ENCODE measurements at places on chromosomes 16 and 17.

DNA sequence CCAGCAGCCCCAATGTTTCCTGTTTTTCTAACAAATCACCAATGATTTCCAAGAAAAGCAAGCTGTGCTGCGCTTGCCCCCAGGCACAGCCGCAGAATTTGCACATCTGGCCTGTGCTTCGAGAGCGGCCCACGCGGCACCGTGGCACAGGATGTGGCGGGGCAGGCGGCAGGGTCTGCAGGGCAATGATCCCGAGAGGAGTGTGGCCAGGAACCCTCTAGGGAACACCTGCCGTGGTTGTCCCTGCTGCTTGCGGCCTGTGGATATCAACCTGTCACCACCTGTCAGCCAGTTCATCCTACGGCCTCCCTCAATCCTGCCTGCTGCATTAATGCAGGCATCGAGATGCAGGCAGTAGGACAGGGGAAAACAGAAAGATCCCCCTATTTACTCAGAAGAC, 24.0 kb downstream of the PIK3R5 start:
- DNase-seq, result peak; percentile 84

- no peak for DNase-seq
Measured at GRCh38 chr17:65072660-65073071, 16.1 kb upstream of the GNA13 start.

DNA sequence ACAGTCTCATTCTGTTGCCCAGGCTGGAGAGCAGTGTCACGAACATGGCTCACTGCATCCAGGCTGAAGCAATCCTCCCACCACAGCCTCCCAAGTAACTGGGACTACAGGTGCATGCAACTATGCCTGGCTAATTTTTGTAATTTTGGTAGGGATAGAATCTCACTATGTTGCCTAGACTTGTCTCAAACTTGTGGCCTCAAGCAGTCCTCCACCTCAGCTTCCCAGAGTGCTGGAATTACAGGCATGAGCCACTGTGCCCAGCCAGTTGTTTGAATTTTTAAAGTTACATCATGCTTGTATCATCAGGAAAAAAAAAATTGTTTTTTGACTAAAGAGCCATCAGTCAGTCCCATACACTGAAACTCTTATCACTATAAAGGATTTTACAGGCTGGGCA, 17.1 kb upstream of the VPS4A start:
- DNase-seq, result no peak

GRCh38 chr17:80316431-80316830, 55.8 kb downstream of the RNF213 start:
- DNase-seq, result no peak

DNA sequence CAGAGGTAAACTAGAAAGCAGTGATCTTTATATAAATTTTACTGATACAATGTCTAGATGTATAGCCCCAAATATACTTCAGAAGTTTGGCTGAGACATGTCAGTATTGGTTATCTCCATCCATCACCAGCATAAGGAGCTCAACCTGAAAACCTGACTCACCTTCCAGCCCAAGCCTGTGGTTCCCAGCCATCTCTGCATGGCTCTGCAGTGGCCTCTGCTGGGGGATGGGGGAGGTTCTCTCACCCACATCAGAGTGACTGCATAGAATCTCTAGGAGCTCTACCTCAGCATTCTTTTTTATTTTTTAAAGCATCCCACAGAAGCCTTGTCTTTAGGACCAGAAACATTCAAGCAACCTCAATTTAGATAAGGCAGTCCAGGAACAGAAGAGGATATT, 27.3 kb downstream of the USP7 start:
- peak; percentile 92 for DNase-seq

Data from activated CD4-positive, alpha-beta T cell treated with anti-CD3 and anti-CD28 coated beads for 36 hours (primary cell).